NCI-H2029 (cell line): ENCODE measurements at places on chromosomes 1 and 21.
A peak's percentile ranks its signal among the peaks of the same experiment; 100 is the strongest.

DNA sequence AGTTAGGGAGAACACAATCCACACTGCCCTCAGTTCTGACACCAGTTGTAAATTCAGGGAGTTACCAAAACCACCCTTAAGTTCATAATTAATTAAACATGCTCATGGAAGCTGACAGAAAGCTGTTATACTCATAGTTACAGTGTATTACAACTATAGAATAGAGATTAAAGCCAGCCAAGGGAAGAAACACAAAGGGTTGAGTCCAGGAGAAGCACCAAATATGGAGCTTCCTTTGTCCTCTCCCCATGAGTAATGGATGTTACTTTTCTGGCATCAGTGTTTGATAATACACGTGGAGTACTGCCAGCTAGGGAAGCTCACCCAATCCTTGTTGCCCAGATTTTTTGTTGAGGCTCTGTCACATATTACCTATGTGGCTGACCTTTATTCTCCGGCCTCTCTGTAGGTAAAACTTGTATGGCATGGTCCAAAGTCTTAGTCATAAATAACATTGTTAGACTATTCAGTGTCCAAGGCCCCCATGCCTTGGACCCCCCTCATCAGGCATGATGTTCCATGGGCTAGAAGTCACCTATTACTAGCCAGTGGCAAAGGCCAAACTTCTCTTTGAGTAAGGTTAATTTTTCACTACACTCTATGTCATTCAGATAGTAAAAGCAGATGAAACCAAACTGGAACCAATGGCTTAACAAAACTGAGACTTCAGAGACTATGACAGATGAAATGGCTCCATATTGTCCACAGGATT, 175.7 kb downstream of the GPR52 start:
- no peak for DNase-seq

DNA sequence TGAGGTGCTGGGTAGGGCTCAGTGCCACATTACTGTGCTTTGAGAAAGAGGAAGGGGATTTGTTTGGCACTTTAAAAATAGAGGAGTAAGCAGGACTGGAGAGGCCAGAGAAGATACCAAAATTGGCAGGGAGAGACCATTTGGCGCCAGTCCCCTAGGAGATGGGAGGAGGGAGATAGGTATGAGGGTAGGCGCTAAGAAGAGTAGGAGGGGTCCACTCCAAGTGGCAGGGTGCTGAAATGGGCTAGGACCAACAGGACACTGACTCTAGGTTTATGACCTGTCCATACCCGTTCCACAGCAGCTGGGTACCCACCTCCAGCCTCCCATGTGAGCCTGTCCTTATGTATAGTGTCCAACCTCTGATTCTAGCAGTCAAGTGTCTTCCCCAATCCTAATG, 1.0 kb upstream of the CRTC2 start:
- no peak for DNase-seq

GRCh38 chr1:72498371-72498770, 216.0 kb upstream of the NEGR1 start:
- DNase-seq, result no peak

DNA sequence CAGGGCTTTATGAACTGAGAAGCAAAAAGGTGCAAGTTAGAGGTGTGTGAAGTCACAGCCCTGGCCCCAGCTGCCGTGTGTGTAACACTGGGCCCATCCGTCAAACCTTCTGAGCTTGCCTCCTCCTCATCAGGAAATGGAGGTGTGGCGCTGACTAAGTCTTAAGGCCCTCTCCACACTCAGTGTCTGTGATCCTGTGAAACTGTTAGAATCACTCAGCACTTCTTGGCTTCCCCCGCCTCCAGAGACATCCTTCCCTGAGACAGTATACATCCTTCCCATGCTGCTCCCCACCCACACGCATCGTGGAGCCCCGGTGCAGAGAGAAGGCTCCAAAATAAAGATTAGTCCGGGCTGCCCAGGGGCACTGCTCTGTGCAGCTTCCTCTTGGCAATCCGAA, 33.3 kb downstream of the LRP8 start:
- no peak for DNase-seq

- DNase-seq, result no peak
These were observed 8.9 kb downstream of the SETSIP start for GRCh38 chr1:92066321-92066720.

DNA sequence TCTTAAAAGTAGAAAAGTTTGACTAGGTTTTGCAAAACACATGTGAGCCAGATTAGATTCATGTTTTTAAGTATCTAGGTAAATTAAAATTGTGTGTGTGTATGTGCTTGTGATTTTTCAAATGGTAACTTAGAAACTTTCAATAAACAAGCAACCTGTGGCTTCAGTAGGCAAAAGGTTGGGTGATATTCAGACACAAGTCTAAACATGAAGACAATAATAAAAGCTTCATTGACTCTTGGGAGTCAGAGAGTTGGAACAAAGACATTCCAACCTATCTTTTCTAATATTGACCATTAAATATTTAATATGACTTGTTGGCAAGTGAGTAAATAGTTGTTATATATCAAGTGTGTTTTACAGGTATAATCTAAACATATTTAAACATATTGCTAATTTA, 1049.6 kb upstream of the ADGRL4 start:
- DNase-seq, result peak; percentile 11

GRCh38 chr1:172351346-172351745, 69.1 kb upstream of the C1orf105 start:
- DNase-seq, result no peak
